ENCODE measurements at places on chromosomes 6 and 20. TPM values are rescaled to one million over a fixed set of nuclear protein-coding genes. Genes with fewer than 3 reads are reported as not detected.

TCP1 gene
- total RNA-seq = 154 TPM

PNLDC1 gene
- 0.97 TPM for total RNA-seq

SMIM28 gene
- total RNA-seq = not detected

CLPSL1 gene
- not detected for total RNA-seq

PERP gene
- 0.45 TPM for total RNA-seq

TFAP2A gene
- not detected for total RNA-seq

RAB5IF gene
- total RNA-seq = 100 TPM

TBP gene
- 15.2 TPM for total RNA-seq

C4B gene
- total RNA-seq = 8.4 TPM

SIRPA gene
- not detected for total RNA-seq

DNA sequence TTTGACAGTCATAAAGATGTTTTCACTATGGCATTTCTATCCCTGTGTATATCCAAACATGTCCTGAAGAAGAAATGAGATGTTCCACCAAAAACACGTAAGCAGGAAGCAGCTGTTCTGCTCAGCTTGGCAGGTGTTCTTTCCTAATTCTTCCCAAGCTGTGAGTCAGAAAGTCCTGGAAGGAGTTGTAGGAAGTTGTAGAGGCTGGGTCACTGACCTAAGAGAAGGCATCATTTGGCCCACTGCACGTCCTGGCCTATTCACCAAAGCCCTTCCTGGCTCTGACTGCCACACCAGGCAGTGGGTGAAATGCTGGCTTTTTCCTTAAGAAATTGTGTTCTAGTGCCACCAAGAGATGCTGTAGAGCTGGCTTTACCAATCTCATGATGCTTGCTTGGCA, 40.3 kb downstream of the STX11 start:
- DNase-seq = no peak

DNA sequence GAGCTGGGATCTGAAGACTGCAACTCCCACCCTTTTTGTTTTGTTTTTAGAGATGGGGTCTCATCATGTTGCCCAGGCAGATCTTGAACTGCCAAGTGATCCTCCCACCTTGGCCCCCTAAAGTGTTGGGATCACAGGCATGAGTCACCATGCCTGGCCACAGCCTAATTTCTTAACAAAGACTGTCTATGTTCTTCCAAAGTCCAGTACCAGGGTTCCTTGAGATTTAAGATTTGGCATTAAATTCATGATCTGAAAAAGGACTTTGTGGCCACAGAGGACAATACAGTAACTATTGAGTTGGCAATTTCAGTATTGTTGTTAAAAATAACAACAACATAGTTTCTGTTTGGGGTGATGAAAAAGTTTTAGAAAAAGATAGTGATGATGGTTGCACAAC, 28.7 kb upstream of the BEND3 start:
- no peak for DNase-seq

- peak; percentile 55 for DNase-seq
These were observed 84.4 kb downstream of the INSM1 start for GRCh38 chr20:20452254-20452676.

DNA sequence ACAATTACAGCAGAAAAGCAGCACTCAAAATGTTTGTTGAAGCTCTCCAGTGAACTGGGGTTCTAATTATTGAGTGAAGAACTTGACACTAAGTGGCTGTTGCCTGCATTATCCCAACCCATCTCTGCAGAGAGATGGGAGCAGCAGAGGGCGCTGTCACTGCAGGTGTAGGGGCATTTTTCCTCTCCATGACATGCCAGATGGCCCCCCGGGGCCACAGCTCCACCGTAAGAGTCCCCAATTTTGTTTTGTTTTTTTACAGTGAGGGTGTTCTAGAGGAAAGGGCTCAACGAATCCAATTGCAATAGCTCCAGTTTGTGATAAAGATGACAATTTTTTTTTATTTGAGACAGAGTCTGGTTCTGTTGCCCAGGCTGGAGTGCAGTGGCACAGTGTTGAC, 1.9 kb upstream of the FUCA2 start:
- DNase-seq = no peak

- DNase-seq = no peak
These were observed 586.0 kb upstream of the CHD6 start for GRCh38 chr20:42204109-42204660.

GRCh38 chr6:35634316-35634715, 54.4 kb downstream of the FKBP5 start:
- no peak for DNase-seq

GRCh38 chr20:41169791-41170351, 32.5 kb downstream of the PLCG1 start:
- no peak for DNase-seq

DNA sequence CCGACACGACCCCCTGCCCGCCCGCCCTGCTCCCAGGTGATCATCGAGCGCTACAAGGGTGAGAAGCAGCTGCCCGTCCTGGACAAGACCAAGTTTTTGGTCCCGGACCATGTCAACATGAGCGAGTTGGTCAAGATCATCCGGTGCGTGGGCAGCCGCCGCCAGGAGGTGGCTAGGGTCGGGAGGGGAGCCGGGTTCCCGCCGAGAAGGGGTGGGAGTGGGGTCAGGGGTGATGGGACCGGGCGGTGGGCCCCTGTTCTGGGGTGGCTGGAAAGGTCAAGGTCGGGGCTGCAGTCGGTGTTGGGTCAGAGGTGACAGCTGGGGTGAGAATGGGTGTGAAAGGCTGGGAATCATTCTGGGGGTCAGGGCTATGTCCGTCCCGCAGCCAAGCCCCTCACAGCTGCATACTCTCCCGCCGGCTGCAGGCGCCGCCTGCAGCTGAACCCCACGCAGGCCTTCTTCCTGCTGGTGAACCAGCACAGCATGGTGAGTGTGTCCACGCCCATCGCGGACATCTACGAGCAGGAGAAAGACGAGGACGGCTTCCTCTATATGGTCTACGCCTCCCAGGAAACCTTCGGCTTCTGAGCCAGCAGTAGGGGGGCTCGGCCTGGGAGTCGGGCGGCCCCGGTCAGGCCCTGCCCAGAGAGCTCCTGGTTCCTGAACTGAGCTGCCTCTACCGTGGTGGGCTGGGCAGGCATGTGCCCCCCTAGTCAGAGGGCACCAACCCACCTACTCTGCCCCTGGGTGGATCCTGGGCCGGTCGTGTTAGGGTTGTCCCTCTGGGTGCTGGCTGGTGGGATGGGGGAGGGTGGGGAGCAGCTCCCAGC, 1.0 kb downstream of the MAP1LC3A start:
- DNase-seq = no peak

DNA sequence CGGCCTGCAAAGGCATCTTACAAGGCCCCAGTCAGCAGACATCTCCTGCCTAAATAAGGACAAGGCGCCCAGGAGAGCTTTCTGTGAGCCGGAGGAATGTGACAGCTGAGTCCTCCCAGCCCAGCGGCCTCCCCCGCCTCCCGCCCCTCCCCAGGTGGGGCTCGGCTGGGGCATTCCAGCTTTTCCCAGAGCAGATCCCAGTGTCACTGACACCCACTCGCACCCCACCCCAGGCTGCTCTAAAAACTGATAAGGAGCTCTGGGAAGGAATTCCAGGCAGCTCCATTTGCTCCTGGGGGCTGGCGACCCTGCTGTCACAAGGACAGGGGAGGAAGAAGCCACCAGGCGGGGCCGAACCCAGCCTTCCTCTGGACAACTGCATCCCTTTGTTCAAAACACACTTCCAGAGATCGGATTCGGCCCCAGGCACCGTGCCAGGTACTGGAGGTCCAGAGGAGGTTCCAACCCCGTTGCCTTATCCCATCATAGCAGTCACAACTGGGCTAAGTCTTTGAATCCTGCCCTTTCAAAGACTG, 49.7 kb downstream of the JPH2 start:
- no peak for DNase-seq

- no peak for DNase-seq
These were observed 214.5 kb downstream of the TAF4 start for GRCh38 chr20:61850926-61851900.

DNA sequence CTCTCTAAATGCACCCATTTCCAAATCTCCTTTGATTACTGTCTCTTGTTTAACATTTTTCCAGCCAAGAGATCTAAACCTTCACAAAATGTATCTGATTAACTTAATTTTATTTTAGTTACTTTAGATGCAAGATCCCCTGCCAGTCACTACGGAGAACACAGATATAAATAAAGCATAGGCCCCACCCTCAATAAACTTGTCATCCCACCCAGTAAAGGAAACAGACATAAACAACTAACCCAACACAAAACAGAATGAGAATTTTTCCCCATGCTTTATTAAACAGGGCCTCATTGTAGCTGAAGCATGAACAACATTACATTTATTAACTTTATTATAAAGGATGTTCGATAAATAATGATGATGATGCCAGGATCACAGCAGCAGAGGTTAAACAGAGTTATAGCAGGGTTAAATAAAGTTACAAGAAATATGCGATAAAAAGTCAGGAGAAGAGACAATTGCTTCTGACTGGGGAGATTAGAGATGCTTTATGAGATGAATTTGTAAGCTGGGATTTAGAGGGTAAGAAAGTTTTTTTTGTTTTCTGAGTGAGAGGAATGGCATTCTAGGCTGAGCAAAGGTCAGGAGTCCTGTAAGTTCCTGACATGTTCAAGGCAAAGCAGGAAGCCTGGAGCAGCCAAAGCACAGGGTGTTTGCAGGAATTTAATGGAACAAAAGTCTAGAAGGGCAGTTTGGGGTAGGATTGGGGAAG, 41.1 kb downstream of the TFAP2A start:
- no peak for DNase-seq

DNA sequence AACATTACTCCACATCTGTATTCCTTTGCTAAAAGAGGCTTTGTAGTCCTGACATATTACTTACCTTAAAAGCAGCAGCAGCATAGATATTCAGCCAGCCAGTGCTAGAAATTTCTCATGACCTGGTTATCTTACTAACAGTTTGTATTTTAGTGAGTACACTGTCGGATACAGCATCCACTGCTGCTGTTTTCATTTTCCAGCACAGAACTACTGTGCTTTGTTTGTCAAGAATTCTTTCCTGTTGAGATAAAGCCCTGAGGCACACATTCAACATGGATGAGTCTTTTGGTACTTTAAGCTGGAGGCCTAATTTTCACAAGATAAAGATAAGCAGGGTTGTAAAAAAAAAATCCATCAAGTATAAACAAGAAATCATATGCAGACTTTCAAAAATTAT, 311.2 kb upstream of the OPRM1 start:
- no peak for DNase-seq

GRCh38 chr6:24923885-24924401, 11.8 kb downstream of the RIPOR2 start:
- DNase-seq = no peak

- DNase-seq = no peak
These were observed 172.7 kb upstream of the NOX3 start for GRCh38 chr6:155628306-155628705.

DNA sequence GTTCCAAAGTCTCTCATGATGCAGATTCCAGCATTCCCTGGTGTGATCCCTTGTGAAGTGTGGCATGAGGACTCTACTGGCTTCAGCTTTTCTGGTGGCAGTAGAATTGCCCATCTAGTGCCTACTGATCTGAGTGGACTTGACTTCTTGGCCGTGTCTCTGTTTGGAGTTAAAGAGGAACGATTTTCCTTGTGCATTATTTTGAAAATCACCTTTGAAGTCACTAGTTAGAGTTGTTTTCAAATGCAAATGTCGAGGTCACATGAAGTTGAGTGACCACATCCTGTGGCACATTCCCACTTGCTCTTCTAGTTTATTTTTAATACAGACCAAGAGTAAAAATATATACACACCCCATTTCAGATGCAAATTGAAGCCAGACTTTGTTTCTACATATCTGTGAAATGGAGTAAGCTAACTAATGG, 270.7 kb upstream of the TAB2 start:
- no peak for DNase-seq

- no peak for DNase-seq
These were observed 173.9 kb downstream of the LRFN2 start for GRCh38 chr6:40413239-40413638.

GRCh38 chr6:106082735-106083398, 3.3 kb upstream of the PRDM1 start:
- no peak for DNase-seq

DNA sequence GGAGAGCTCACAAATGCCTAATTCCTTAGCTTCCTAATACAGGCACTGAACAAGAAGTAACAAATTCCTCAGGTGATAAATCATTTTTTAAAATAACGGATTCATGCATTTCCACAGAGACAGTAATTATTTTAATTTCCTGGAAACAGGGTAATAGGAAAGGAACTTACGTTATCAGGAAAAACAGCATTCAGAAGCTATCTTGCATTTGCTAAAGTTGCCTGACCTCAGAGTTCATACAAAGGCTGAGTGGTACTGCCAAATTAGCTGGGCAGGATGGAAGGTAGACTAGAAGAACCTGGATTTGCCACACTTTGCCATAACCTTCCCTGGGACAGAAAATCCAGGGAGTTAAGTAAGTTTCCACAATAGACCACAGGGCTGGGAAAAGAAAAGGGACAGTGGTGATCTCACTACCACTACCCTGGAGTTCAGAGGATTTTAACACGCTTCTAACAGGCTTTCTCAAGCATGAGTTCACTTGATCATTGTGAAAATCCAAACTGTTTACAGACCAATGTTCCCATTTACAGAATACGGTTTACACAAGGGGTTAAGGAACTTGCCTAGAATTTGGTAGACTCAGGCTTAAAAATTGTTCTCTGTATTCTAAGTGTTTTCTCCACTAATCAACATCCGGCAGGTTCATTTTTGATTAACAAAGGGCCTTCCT, 57.0 kb downstream of the KIF13A start:
- no peak for DNase-seq

DNA sequence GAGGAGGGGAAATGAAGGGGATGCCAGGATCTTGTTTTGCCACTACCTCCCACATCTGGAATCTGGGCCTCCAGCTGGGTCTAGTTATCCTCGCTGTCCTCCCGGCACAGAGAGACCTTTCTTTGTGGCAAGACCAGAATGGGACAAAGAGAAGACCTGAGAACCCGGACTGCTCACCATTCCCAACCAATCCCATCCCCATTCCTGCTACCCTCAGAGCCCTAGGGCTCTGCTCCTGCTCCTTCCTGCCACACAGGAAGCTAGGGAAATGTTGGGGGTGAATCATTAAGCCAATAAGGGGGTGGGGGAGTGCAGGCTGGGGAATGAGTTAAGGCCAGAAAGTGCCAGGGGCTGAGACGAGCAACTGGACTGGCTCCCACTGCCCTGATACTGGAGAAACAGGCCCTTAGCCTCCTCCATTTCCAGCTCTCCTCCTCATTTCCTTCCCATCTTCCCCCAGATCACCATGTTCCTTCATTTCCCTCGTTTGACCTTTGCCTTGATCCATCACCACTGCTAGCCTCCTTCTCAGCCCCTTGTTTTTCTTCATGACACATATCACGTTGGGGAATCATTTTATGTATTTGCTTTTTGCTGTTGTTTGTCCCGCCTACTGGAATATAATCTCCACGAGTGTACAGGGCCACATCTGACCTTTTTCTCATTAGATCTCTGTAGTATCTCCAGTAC, 4.6 kb upstream of the IER3 start:
- no peak for DNase-seq

GRCh38 chr20:57478176-57478575, 46.8 kb downstream of the CTCFL start:
- no peak for DNase-seq

- DNase-seq = no peak
These were observed 42.1 kb downstream of the SRSF3 start for GRCh38 chr6:36636283-36636682.

All from naive thymus-derived CD4-positive, alpha-beta T cell (primary cell).